ENCODE measurements at places on chromosomes 11 and 22.

- DNase-seq: no peak
Measured at GRCh38 chr22:20027966-20028854, 7.3 kb downstream of the TANGO2 start.

DNA sequence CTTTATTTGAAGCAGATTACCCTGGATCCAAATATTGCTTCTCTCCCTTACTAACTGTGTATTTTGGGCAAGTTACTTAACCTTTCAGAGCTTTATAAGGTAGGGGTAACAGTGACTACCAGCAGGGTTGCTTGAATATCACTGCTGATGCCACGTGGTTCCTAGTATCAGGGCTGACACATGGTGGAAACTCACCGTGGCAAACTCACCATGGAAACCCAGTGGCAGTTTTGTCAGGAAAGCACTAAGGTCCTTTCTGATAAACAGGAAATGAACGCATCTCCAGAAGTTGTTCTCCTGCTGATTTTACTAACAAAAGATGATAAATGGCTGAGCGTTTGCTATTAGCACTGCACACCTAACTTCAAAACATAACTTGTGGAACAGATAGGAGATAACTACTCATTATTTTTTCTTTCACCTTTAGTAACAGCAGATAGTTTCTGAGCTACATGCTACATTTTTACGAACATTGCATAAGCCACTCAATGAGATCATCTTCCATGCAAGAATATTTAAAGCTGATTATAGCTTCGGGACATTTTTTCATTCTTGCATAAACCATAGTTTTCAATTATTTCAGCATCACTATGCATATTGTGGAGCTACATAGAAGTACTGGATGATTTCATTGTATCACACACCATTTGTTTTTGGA is 59.7 kb upstream of the RAG2 start:
- no peak for DNase-seq

DNA sequence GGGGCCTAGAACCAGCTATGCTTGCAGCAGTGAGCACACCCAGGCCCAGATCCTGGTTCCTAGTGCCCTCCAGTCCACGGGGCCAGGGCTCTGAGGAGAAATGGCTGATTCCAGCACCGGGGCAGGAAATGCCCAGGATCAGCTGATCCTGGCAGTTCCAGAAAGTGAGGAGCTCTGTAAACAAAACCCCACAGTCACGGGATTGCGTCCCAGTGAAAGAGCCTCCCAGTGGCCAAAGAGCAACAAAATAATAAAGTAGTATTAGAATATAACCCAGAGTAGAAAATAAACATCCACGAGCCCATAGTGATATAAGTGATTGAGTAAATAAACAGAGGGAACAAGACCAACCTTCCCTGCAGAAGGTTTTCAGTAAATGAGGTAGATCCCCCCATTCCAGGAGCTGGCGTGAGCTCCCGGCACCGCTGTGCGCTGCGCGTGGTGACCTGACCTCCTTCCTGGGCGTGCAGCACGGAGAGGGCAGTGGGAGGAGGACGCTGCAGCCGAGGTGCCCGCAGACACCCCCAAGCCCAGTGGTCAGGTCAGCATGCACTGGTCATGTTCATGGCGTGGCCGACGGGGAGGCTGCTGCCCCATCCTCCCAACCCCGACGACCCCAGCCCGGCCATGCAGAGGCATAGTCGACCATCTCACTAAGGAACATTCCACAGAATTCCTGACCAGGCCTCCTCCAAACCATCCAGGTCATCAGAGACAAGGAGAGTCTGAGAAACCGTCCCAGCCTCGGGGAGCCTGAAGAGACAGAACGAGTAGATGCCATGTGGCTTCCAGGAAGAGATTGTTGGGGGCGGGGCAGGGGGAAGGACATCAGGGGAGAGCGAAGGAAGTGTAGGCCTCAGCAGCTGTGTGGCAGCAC is 19.8 kb downstream of the PTDSS2 start:
- DNase-seq: no peak

DNA sequence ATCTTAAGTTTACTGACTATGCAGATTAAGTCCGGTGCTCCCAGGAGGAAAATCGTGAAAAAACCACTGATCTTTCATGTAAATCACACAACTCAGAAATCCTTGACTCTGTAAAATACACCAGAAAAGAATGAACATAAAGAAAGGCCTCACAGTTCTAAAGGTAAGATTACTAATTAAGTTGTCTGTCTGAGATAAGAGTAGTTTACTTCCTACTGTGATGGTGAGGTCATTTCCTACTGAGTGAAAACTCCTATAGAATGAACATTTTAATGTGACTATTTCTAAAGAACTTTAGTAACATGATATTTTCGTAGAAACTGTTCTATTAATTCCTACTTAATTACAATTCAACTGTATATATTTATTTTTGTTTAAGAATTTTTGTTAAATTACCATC is 774.4 kb upstream of the CHORDC1 start:
- no peak for DNase-seq

DNA sequence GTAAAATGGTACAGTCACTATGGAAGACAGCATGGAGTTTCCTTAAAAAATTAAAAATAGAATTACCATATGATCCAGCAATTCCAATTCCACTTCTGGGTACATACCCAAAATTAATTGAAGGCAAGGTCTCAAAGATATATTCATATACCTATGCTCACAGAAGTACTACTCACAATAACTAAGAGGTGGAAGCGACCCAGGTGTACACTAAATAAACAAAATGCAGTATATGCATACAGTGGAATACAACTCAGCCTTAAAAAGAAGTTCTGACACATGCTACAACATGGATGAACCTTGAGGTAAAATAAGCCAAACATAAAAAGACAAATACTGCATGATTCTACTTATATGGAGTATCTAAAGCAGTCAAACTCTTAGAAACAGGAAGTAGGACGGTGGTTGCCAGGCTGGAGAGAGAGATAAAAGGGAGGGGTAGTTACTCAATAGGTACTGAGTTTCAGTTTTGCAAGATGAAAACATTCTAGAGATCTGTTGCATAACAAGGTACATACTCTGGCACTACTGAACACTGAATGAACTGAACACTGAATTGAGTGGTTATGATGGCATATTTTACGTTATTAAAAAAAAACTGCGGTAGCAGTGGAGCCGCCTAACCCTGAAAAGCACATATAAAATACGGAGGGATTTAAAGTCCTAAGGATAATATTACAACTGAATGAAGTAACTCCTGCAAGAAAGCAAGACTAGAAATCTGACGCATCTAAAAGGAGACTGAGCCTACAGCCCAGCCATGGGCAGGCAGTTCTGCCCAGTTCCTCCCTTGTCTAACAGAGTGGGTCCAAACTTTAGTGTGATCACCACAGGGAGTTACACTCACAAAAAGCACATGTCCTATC is 12.8 kb downstream of the DGCR2 start:
- DNase-seq: no peak

DNA sequence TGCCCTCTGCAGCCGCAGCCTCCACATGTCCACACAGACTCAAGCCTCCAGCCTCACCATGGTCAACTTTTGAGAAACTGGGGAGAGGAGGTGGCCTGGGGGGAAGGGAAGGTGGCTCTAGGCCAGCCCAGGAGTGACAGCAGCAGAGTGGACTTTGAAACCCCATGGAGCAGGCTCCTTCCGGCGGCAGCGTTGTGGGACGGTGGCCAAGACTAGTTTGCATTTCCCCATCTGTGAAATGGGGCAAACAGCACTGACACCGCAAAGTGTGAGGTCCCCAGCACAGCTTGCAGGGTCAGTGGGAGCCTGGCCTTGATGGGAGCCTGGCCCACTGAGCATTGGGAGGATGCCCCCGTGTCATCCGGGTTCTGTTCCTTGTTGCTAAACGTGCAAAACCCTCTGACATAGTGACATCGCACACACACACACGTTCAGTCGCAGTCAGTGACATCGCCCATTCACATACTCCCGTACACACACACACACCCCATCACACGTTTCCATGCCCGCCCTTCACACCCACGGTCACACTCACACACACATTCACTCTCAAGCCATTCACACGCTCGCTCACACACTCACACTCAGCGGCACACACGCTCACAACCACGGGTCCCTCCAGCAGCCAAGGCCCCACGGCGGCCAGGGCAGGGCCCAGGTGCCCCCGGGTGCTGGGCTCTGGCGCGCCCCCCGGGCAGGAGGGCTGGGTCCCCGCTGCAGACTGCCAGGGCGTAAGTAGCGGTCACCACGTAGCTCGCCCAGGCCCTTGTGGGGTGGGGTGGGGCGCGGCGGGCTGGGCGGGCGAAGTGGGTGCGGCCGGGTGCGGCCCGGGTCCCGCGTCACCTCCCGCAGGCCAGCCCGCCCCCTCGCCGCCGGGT is 585 bp downstream of the CYB5R3 start:
- DNase-seq: peak; percentile 22

- DNase-seq: no peak
Measured at GRCh38 chr11:67310246-67311050, 7.1 kb downstream of the SSH3 start.

- DNase-seq: no peak
Measured at GRCh38 chr11:15045891-15046290, 27.5 kb upstream of the CALCB start.

GRCh38 chr11:134592391-134592990 is 180.4 kb upstream of the B3GAT1 start:
- DNase-seq: peak; percentile 31

DNA sequence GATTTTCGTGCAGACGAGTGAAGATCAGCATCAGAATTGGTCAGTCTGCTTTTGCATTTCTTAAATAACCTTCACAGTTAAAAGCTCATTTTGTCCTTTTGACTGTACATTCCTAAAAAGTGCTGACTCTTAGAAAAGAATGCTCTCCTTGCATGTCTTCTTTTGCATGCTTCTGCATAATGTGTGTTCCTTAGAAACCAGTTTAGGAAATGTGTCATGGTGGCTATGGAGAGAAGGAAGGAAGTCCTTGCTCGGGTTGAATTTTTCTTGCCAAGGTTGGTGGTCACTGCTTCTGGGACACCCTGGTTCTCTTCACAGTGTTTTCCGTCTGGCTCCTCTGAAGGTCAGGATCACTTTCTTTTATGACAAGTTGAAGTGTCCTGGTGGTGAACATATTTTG is 6.8 kb downstream of the AP2A2 start:
- DNase-seq: no peak

DNA sequence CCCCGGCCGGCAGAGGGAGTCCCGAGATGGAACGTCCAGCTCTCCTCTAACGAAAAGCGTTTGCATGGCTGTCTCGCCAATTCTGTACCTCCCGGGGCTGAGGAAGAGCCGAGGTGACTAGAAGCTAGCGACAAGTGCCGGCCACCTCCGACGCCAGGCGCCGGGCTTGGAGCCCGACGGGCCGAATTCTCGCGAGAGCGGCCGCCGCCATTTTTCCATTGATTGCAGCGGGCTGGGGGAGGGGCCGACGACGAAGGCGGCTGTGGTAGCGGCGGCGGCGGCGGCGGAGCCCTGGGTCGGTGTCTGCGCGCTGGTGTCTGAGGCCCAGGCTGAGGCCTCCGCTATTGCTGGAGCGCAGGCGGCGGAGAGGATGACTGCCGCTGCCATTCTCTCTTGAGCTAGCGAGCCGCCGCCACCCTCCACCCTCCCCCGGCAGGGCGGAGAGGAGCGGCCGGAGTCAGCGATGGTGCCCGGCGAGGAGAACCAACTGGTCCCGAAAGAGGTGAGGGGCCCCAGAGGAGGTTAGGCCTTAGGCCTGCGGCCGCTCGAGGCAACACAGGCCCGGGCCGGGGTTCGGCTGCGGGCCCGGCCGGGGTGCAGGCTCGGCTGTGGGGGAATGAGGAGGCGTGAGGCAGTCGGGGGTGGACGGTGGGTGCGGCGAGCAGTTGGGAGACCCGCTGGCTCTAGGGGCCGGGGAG is at the start of gene USP47:
Gene USP47, plus strand, starts transcription at position 250 of the 698 bp plus-strand sequence. Its CDS starts 214 bp downstream, at position 464.
- DNase-seq: peak; percentile 85

DNA sequence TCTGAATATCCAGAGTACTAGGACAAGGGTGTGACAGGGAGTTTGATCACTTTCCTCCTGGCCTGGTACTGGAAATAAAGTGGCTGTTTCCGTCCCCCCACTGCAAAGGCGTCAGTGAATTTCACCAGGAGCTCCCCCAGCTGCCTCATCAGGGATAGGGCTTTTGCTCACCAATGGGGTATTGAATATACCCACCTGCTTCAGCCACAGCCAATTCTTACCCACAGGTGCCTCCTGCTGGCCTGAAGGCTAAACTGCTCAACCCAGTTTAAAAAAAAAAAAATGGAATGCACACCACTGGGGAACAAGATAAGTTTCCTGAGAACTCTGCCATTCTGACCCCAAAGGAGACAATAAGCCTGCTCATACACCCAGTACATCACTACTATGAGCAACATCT is 65.3 kb upstream of the MS4A8 start:
- DNase-seq: no peak
